ENCODE measurements at places on chromosomes 3 and 15. TPM values are rescaled to one million over a fixed set of nuclear protein-coding genes. Genes with fewer than 3 reads are reported as not detected.

DNA sequence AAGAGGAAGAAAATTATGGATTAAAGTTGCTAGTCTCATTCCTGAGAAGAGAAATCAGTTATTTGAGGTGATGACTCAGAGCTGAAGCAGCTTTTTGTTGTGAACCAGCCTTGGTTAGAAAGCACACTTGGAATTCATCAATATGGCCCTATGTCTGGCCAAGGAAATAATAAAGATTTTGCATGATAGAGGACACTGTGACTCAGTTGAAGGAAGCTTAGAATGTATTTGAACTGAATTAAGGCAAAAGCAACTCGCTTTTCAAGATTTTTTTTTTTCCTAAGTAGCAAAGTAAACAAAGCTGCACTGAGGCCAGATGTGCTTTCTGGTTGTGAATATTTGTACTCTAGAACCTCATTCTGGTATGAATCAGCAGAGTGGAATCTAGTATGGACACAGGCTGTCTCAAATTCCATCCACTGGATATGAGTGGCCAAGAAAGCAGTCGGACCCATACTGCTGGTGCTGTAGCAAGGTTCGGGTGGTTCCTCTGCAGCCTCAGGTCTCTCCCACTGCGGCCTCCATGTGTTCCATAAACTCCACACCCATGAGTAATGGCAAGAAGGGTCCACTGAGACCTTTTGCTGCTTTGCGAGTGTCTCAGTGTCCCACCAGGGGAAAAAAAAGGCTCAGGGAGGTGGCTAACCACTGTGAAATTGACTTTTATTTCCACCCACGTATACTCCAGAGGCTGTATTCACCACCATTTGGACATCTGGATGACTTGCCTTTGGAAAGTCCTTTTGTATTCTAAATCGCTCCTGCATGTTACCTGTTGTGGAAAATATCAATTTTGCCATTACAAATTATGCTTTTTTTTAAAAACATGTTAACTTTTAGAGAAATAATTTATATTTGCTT lies 53.1 kb downstream of the TGFBR2 start:
- DNase-seq, result peak; percentile 95

DNA sequence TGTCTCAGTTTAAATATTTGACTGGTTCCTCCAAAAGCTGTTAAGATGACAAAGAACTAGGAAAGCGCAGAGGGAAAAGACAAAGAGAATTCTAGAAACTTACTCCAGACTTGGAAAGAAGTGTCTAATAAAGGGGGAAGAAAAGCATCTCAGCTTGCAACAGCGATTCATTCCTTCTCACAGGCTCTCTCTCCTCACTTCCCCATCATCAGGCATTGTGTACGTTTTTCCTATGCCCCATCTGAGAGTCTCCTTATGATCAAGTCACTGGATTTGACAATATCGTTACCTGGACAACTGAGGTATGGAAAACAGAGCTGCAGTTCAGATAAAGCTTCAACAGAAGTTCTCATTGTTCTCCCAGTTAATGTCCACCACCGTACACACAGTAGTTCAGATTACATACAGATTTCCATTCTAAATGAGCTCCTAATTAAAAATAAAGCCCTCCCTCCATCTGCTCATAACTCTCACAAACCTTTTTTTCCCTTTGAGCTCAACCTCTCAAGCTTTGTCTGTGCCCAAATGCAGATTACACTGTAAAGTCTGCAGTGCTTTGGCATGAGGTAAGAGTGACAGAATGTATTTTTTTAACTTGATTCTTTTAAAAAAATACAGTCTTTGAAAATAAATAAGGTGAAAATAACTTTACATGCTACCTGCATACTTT lies 254.4 kb upstream of the THBS1 start:
- DNase-seq, result no peak

- peak; percentile 21 for DNase-seq
Measured at GRCh38 chr15:101723171-101723873, 951 bp downstream of the TARS3 start.

GRCh38 chr3:187473778-187474406 lies 105.7 kb downstream of the RTP4 start:
- DNase-seq, result no peak

GRCh38 chr3:152315623-152316022 lies 46.9 kb downstream of the MBNL1 start:
- peak; percentile 60 for DNase-seq

- DNase-seq, result peak; percentile 81
Measured at GRCh38 chr3:123028233-123028828, 768 bp upstream of the SEMA5B start.

DNA sequence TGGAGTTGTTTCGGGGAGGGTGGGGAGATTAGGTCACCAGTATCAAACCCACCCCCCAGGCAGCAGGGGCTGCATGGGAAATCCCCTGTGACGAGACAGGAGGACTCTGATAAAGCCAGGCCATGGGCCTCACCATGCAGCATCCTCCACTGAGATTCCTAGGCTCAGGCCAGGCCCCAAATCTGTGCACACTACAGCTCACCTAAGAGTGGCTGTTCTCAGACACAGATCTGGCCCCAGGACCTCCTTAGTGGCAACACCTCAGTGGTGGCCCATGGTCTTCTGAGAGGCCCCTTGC lies 29.0 kb downstream of the PXYLP1 start:
- no peak for DNase-seq

- peak; percentile 2 for DNase-seq
Measured at GRCh38 chr3:62688050-62688449, 187.2 kb downstream of the CADPS start.

- DNase-seq, result no peak
Measured at GRCh38 chr15:101639667-101640066, 12.5 kb downstream of the TM2D3 start.

DNA sequence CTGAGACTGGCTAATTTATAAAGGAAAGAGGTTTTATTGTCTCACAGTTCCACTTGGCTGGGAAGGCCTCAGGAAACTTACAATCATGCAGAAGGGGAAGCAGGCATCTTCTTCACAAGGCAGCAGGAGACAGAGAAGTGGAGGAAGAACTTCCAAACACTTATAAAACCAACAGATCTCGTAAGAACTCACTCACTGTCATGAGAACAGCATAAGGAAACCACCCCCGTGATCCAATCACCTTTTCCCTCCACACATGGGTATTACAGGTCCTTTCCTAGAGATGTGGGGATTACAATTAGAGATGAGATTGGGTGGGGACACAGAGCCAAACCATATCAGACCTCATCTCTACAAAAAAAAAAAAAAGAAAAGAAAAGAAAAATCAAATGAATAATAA lies 25.7 kb downstream of the CGGBP1 start:
- no peak for DNase-seq

- peak; percentile 25 for DNase-seq
Measured at GRCh38 chr15:61839546-61839945, 220.7 kb downstream of the VPS13C start.

DNA sequence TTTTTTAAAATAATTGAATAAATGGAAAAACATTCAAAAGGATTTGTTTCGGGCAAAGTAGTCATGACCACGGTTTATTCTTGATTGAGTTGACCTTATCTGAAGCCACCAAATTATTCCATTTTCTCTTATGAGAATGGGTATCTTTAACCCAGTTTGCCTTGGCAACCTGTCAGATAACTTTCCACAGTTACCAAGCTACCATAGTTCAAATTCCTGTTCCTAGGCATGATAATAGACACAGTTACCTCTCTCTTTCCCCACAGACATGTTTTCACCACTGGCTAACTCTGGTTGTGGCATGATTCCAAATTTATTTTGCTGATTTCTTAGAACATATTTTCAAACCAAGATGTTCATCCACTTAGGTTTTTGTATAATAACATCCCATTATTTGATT lies 84.9 kb downstream of the NECTIN3 start:
- DNase-seq, result peak; percentile 3

CYFIP1 gene
- total RNA-seq, result 87.2 TPM

TM4SF18 gene
- 1.3 TPM for total RNA-seq

ACKR4 gene
- 11.4 TPM for total RNA-seq

TMCO5A gene
- total RNA-seq, result 0.49 TPM

Data from fibroblast of the aortic adventitia (primary cell).